ENCODE measurements at places on chromosomes 3 and 15.

GRCh38 chr3:195806211-195806915, 5.4 kb downstream of the MUC4 start:
- no peak for DNase-seq

DNA sequence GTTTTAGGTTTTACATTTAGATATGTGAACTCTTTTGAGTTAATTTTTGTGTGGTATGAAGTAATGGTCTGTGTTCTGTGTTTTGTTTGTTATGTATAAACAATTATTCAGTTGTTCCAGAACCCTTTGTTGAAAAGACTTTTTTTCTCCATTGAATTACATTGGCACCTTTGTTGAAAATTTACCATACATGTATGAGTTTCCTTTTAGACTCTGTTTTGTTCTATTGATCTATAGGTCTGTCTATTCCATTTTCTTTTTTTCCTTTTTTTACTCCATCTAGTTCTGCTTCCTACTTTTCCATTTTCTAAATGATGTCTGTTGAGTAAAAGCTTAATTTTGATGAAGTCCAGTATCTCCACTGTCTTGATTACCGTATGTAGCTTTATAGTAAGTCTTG, 31.4 kb downstream of the ARIH2 start:
- no peak for DNase-seq

DNA sequence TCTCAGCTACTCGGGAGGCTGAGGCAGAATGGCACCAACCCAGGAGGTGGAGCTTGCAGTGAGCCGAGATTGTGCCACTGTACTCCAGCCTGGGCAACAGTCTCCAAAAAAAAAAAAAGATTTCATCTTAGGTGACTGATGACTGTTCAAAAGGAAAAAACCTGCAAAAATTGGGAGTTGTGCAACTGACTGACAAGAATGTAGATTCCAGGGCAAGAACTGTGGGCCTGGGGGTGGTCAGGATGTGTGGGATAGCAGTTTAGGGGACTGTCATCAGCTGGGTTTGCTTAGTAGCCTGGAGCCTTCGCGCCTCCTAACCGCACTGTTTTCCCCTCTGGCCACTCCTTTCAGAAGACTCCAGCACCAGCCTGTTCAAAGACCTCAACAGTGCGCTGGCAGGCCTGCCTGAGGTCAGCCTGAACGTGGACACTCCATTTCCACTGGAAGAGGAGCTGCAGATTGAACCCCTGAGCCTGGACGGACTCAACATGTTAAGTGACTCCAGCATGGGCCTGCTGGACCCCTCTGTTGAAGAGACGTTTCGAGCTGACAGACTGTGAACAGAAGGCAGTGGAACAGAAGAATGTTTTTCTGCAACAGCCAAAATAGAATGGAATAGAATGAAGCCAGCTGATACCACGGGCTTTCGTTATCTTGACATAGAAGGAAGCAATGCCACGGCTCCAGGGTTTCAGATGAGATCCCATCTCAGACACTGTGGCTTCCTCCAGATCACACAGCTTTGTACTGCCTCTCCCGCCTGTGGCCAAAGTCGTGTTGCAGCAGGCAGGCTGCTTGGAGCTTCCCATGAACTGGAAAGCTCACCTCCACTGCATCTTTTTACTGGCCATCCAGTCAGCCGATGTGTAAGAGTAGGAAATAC, 75.3 kb upstream of the BLM start:
- no peak for DNase-seq

- peak; percentile 67 for DNase-seq
Measured at GRCh38 chr3:109532257-109533216, 195.2 kb upstream of the DPPA4 start.

- DNase-seq: no peak
Measured at GRCh38 chr3:21446027-21446426, 305.0 kb downstream of the ZNF385D start.

GRCh38 chr3:179853176-179853575, 183.6 kb downstream of the PEX5L start:
- DNase-seq: no peak

DNA sequence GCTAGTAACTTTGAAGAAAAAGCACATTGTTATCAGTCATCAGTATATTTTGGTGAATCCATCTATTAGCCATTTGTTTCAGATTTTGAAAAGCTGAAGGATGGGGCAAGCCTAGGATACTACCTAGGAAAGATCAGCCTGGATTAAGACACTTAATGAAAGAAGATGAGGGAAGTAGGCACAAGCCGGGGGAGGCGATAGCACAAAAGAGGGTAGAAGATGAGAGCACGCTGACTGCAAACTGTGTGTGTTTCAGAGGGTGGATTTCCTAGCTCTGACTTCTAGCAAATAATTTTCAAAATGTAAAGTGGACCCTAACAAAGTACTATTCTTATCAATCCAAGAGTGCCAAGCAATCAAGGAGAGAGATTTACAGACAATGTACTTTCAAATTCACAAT, 22.2 kb upstream of the SOX2 start:
- DNase-seq: no peak

DNA sequence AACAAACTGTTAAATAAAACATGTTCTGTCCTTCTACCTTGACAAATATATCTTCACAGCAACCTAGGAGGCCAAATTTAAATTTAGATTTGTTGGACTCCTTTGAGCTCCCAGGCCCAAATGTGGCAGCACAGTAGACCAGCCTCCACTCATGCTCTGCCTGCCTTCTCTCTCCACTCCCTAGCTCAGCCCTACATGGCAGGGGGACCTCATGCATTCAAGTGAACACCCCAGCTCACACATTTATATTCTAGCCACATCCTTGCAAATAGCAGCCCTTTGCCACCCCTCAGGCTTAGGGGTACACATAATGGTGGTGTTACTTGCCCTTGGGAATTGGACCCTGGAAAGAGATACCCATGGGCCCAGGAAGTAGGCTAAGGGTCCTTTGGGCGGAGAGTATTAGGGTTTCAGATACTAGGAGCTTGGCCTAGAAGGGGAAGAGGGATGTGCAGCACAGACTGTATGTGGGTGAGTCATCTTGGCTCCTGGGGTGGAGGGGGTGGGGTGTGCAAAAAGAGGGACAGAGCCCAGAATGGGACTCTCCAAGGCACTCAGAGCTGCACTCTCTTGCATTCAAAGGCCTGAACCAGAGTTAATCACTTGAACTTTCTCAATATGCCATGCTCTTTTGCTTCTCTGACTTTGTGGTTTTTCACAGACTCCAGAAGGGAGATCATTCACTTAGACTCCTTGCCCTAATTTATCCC, 268.4 kb upstream of the ROPN1 start:
- no peak for DNase-seq

- peak; percentile 78 for DNase-seq
Measured at GRCh38 chr3:155701882-155702465, 42.9 kb downstream of the PLCH1 start.

GRCh38 chr15:68497206-68497910, 65.4 kb upstream of the ITGA11 start:
- DNase-seq: no peak

DNA sequence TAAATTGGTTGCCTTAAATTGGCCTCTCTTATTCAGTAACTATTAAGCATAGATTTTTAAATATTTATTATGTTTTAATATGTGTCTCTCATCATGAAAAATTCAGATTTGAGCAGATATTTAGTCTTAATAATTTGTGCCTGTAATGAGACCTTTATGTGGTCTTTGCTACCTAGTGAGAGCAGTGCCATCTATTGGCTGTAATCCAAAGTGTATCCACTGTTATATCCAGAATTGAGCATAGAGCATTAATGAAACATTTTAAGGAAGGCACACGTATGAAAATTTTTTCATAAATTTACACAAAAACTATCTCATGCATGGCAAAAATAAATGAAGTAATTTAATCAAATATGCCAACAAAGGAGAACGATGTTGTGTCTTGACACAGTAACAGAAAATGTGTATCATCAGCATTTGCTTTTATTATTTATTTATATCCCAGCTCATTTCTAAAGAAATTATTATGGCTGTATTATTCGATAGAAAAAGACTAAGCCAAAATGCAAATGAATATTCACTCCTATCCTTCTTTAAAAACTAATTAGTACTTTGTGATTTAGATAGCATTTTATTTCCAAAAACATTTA, 203.5 kb downstream of the RSRC1 start:
- DNase-seq: peak; percentile 30

DNA sequence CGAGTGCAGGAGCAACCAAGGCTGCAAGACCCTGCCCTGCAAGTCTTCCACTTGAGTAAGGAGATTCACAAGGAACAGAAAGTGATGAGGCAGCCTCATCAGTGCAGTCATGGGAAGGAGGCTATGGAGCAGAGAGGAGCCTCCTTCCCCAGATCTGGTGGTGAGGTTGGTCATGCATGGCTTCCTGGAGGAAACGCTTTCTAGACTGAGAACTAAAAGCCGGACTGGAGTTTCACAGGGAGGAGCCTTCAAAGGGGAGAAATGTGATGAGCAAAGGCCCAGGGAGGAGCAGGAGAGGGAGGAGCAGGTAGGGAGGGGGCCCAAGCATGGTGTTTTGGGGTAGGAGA, 139.9 kb downstream of the SRGAP3 start:
- no peak for DNase-seq

Measured in NCI-H2081 (cell line).